ENCODE measurements at places on chromosomes 4 and X. TPM values are rescaled to one million over a fixed set of nuclear protein-coding genes. Genes with fewer than 3 reads are reported as not detected.

- DNase-seq = no peak
Observed at GRCh38 chrX:153511784-153512500, 5.5 kb upstream of the ATP2B3 start.

DNA sequence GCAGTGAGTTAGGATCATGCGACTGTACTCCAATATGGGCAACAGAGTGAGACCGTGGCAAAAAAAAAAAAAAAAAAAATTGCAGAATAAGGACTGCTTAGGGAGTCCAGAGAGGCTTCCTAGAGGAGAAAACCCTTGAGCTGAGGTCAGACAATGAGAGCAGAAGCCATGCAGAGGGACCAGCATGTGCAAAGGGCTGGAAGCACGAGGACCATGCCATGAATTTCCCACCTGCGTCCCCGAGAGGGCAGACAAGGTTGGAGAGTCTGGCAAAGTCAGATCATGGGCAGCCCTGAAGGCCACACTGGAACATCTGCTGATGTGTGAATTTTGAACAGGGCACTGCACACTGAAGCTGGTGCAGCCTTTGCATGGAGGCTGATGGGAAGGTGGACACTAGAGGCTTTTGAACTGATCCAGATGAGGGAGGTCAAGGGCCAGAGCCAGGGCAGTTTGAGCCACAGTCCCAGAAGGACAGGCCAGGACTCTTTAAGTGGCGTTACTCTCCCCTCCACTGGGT lies 6.5 kb upstream of the JAKMIP1 start:
- no peak for DNase-seq

- DNase-seq = no peak
Observed at GRCh38 chr4:149443537-149443936, 372.1 kb downstream of the IQCM start.

DNA sequence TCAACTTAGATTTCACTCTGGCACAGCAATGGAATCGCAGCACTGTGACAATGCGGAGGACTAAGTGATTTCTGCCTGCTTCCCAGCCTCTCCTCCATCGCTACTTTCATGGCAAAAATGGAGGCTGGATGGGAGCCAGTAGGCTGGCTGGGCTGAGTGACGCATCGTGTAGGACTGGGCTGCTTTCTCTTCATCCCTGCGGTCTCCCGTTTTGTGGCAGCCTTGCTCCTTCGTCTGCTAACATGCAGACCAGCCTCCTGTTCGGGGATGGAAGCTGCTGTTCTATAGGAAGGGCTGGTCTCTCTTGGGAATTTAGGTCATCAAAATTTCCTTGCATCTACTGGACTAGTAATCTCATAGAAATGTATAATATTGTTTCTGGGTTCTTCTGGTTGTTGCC lies 15.8 kb upstream of the RGS12 start:
- no peak for DNase-seq

- no peak for DNase-seq
Observed at GRCh38 chr4:129322920-129323319, 227.0 kb downstream of the C4orf33 start.

DNA sequence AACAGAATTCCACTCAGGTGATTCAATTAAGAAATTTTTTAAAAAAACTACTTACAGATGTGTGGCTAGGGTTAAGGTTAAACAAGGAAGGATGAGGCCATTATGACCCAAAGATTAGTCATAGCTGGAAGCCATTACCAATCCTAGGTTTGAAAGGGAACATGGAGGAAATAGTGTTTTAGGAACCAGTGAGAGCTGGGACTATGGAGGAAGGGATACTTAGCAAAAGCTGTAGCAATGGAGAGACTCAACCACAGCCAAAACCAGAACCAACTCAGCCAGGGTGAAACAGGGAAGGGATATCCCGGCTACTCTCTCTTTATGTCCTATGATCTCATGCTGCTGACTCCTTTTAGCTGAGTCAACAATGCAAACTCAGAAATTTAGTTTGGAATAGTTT lies 148.6 kb upstream of the CNKSR2 start:
- no peak for DNase-seq

DNA sequence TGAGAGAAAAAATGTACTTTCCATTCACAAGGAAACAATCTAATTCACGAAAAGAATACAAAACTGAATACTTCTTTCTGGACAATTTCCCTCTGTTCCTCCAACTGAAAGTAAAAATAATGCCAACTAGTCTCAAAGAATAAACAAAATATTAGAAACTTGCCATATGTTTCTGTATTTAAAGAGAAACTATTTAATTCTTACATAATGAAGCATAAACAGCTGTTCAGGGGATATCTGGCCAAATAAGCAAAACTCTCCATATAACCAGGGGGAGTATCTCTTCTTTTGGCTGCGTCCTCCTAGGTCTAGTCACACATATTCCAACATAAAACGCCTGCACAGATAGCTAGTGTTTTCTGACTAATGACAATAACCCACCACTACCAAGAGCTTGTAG lies 805 bp downstream of the GATB start:
- no peak for DNase-seq

DNA sequence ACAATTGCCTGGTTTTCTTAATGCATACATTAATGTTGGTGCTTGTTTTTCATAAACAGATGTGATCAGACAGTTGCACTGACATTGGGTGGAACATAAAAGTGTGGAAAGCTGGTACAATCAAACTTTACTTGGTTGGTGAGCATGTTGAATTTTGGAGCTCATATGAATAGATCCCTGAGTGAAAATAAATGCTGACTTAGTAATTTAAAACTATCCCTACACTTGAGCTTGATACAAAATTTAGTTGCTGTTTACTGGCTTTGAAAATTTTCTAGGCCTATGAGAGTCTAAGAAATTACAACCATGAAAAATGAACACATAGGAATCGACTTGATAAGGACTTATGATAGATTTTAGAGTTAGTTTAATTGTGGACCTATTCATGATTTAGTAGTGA lies 551.8 kb upstream of the PABPC4L start:
- DNase-seq = no peak

GRCh38 chr4:129246145-129246544 lies 150.2 kb downstream of the C4orf33 start:
- no peak for DNase-seq

DNA sequence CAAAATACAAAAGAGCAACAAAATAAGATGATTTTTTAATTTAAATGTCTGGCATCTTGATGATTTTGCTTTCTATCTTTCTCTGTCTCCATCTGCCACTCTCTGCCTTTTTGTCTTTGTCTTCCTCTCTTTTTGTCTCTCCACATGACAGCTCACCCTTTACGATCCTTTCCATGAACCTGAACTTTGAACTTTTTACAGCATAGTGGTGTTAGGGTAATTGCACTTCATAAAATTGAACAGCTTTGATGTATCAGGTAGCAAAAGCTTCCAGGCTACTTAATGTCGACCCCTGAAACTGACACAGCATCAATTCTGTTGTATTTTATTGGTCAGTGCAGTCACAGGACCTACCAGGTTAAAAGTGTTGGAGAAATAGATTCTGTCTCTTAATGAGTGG lies 1517.0 kb downstream of the ADGRL3 start:
- DNase-seq = no peak

GRCh38 chr4:1465173-1466033 lies 59.2 kb upstream of the NKX1-1 start:
- DNase-seq = no peak

- DNase-seq = no peak
Observed at GRCh38 chrX:121562616-121563015, 515.2 kb downstream of the GLUD2 start.

DNA sequence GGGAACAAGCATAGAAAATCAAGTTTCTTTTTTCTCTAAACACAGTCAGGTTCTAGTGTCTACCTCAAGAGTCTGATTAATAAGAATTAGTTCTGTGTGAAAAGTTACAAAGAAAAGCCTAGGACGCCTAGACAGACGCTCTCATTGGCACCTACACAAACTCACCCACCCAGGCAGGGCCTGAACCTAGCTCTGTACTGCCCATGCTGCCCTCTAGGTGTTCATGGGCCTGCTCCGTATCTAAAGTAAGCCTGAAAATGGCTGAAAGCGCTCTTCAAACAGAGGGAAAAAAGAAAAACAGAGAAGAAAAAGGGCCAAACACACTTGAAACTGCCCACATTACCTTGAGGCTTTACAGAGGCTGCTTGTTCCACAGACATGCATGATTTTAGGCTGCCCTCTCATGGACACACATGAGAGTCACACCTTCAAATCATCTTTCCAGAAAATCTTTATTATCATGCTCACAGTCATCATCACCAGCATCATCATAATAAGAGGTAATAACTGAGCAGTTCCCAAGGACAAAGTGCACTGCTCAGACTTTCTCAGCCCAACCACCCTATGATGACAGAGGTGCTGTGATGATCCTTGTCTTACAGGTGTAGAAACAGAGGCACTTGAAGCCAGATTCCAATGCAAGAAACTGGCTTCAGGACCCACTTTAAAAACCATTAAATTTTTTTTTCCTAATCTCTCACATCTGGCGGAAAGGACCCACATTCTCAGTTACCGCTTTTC lies 49.6 kb downstream of the MAP7D2 start:
- no peak for DNase-seq

DNA sequence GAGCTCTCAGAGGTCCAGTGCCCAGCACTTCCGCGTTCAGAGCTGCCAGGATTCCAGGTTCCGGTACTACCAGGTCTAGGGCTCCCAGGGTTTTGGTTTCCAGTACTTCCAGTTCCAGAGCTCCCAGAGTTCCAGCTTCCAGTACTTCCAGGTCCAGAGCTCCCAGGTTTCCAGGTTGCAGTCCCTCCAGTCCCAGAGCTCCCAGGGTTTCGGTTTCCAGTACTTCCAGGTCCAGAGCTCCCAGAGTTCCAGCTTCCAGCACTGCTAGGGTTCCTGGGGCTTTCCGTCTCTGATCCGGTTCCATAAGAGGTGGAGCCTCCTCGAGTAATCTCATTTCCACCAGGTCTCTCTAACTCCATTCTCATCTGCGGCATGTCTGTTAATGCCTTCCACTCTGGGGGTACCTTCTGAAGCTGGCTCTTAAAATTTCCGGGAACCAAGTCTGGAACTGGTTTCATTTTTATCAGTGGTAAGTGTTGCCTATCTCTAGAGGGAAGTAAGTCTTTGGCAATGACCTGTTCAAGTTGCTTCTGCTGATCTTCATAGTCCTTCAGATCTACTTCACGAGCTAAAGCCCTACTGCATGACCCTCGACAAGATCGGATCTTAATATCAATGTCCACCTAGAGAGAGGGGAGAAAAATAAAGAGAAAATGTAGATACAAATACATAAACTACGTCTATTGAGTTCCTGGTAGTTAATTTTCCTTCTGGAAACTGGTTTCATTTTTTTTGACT lies 4.1 kb downstream of the FGA start:
- no peak for DNase-seq

DNA sequence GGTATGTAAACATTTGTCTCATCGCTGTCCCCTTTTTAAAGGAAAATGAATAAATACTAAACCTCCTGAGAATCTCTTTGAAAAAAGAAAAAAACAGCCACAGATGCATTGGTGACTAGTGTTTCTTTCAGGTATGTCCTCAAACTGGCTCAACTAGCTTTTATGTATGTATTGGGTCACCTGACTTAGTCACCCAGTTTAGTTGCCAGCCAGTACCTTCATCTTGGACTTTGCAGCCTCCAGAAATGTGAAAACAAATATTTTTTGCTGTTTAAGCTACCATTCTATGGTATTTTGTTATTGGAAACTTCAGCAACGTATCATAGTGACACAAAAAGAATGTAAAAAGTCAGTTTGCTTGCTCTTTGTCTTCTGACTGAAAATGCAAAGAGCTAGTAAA lies 1263.5 kb downstream of the FAM133A start:
- DNase-seq = no peak

DNA sequence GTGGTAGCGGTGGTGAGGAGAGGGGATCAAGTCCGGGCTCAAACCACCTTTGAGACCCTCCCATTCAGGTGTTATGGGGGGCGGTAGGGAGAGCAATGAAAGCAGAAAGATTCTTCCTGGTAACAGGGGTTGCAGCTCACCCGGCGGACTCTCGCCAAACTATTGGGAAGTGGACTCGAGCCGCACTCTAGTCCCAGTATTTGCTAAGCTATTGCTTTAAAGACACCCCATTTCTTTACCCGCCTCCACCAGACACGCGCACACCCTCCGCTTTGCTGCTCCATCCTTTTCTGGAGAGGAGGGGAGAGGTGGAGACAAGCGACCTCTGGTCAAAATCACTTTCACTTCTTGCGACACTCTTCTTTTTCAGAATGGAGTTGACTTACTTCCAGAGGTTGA lies 625 bp upstream of the GABRA4 start:
- no peak for DNase-seq

GRCh38 chr4:138967313-138967712 lies 48.3 kb upstream of the NOCT start:
- DNase-seq = no peak

DNA sequence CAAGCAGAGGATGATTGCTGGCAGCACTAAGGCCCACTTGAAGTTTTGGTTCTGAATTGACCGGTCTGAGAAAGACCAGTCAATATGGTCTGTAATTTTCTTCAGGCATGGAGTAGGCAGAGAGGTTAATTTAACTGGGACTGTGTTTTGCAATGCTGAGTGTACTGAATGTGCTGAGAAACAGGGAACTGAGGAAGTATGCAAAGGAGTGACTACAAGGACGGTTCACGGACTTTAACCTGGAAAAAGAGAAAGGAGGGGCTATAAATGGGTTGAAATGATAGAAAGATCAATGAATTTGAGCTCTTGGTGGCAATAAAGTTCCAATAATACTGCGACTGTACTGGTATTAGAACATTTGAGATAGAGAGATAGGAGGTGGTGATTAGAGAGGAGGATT lies 84.5 kb downstream of the MAGEB17 start:
- DNase-seq = no peak

DNA sequence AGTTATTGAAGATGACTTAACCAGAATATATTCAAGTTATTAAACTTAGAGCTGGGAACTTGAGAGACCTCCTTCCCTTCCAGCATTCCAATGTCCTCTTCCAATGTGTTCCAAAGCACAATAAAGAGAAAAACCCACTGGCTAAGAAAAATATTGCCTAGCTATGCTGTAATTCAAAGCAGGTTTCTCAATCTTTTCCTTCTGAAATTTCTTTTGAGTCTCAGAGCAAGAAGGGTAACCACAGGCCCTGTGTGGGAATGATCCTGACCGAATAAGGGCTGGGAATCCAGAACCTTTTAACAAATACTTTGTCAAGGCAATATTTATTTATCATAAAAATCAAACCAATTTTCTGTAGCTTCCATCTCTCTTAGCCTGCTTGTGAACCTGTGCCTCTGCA lies 150.7 kb upstream of the SFRP2 start:
- DNase-seq = no peak

DNA sequence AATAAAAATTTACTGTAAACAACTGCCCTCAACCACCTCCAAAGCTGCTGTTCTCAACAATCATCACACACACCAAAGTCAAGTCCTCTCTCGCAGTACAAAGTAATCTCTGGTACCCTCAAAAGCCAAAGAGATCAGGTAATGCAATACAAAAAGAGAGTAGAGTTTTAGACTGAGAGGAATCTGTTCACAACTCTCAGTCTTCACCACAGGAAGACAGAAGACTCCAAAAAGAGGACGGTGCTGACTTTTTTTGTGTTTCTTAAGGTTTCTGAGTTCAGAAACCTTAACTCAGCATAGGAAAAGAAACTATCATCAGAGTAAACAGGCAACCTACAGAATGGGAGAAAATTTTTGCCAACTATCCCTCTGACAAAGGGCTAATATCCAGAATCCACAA lies 1072.3 kb upstream of the DIAPH2 start:
- no peak for DNase-seq

The REELD1 gene
- total RNA-seq = not detected

The RASL11B gene
- 0.17 TPM for total RNA-seq

The SYN1 gene
- 0.73 TPM for total RNA-seq

The PRDM5 gene
- 7.4 TPM for total RNA-seq

The EPGN gene
- total RNA-seq = not detected

The PABPC1L2A gene
- not detected for total RNA-seq

The TGIF2LX gene
- total RNA-seq = not detected

The CENPI gene
- 2.0 TPM for total RNA-seq

The PCGF3 gene
- 51.9 TPM for total RNA-seq
